HFFc6 (cell line): ENCODE measurements at places on chromosomes 12 and 14. TPM values are rescaled to one million over a fixed set of nuclear protein-coding genes. Genes with fewer than 3 reads are reported as not detected.

INHBC gene
- total RNA-seq, result not detected in 2 replicates

DNA sequence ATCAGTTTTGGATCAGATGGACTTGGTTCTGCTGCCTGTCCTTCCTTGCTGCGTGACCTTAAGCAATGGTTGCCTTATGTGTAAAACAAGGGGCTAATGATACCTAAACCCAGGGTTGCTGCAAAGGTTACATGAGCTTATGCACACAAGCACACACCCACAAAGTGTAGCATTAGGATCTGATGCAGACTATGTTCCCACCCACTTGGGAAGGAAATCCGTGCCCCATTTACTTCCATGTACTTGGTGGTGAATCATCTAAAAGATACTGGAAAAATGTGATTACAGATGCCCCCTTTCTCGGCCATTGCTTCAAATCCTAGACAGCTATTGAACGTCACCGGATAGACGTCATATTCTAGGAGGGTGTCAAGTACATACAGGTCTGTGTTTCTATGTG is 87.1 kb downstream of the PRKCH start:
- no peak for DNase-seq

- DNase-seq, result no peak
These were observed 15.6 kb downstream of the ZBTB39 start for GRCh38 chr12:56990648-56991318.

BDKRB2 gene
- 5.4 to 9.6 TPM (median 7.2 TPM) in 3 replicates for total RNA-seq

GRCh38 chr12:31026202-31026601 is 47.5 kb upstream of the DDX11 start:
- DNase-seq, result no peak

DNA sequence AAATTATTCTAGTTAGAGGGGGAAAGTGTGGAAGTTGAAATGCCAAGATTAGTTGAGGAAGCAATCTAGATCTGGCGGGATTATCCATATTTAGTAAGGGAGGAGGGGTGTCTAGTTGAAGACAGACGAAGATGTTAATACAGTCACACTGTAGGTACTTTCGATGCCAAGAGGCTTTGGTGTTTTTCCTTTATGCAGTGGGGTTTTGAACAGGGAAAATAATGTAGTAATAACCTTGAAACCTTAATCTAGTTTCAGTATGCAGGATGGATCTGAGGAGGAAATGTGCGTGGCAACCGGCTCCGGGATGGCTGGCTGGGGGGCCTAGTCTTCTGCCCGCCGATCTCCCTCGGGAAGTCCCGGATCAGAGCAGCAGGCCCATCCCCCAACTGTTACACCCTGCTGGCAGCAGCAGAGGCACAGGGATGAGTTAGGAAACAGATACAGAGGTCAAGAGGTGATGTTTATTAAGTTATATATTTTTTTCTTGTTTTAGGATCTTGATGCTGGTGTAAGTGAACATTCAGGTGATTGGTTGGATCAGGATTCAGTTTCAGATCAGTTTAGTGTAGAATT is 27.4 kb downstream of the MDM2 start:
- DNase-seq, result no peak
